ENCODE measurements at places on chromosomes 16 and 17. TPM values are rescaled to one million over a fixed set of nuclear protein-coding genes. Genes with fewer than 3 reads are reported as not detected.
A peak's percentile ranks its signal among the peaks of the same experiment; 100 is the strongest.

CNTNAP4 gene
- total RNA-seq = not detected

TEKT1 gene
- not detected for total RNA-seq

TM4SF5 gene
- not detected for total RNA-seq

AHSP gene
- total RNA-seq = not detected

KRTAP4-9 gene
- total RNA-seq = not detected

TMIGD1 gene
- total RNA-seq = not detected

CDC6 gene
- total RNA-seq = 6.8 TPM

ASGR1 gene
- 5.4 TPM for total RNA-seq

OR2C1 gene
- total RNA-seq = not detected

KRTAP1-1 gene
- not detected for total RNA-seq

DNA sequence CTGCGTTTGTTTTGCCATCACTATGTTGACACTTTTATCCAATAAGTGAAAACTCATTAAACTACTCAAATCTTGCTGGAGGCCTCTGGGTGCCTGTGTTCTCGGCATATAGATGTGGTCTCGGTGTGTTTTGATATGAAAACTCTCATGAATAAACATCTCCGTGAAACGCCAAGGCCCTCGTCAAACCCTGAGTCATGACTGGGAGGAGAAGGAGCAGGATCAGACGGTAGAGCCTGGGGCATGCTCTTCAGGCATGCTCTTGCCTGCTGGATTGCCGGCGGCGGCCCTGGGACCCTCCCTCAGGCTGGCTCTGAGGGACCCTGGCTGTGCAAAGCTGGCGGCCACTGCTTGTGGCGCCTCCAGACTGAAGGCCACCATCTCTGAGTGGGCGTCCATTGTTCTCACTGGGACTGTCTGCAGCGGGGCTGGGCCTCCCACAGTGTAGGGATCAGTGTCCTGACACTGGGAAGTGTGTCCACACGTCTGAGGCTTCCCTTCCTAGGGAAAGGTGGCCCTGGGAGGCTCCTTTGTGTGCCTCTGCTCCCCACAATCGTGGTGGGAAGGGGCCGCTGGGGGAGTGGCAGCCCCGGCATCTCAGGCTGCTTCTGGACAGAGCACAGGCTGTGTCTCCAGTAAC is 1.7 kb upstream of the NPB start:
- H3K4me1 ChIP-seq = peaks cover 13% of the 10 kb centered on the region
- H3K36me3 ChIP-seq = peaks cover 41% of the 10 kb centered on the region
- DNase-seq = no peak

GRCh38 chr16:84500531-84500930 is 3.9 kb downstream of the MEAK7 start:
- peaks cover 10% of the 10 kb centered on the region for H3K36me3 ChIP-seq
- no peak overlapping the region for H3K4me3 ChIP-seq
- no peak for DNase-seq
- no peak overlapping the region for H3K27ac ChIP-seq

DNA sequence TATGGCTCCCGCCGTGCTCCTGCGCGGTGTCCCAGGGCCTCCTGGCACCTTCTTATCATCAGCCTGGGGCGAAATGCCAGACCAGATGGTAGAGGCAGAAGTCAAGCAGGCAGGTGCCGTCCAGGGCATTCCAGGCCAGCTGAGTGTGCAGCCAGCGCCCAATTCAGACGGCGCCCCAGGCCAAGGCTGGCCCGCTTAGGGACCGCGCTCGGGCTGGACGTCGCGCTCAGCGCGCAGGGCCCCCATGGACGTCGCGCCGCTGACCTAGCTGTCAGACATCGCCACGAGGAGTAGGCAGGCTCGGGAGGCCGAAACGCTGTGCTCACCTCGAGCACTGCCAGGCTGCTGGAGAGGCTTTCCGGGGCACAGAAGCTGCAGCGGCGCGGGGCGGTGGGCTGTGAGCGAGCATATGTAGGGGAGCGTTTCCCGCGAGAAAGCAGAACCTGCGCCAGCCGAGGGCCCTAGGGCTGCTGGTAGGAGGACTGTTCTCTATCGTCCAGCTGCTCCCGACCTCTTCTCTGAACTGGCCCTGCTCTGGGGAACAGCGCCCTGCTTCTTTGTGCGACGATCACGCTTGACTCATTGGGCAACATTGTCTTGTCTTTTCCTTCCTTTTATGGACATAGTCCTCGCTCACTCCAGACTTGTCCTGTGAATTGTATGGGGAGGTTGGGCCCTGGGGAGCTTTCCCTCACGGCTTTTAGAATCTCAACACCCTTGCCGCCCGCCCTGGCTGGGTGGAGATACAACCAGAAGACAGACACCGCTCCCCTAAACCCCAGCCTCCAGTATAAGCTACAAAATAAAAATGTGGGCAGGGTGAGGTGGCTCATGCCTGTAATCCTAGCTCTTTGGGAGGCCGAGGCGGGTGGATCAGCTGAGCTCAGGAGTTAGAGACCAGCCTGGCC is 8.4 kb upstream of the CA4 start:
- peaks cover 36% of the 10 kb centered on the region for H3K4me1 ChIP-seq
- no peaks in the 10 kb centered on the region for H3K36me3 ChIP-seq
- peaks cover 12% of the 10 kb centered on the region for H3K27me3 ChIP-seq
- H3K27ac ChIP-seq = no peak overlapping the region

GRCh38 chr17:40350689-40351358 is 13.7 kb downstream of the GJD3 start:
- H3K27ac ChIP-seq = no peak overlapping the region
- H3K36me3 ChIP-seq = peaks cover 23% of the 10 kb centered on the region
- DNase-seq = no peak
- H3K4me1 ChIP-seq = peaks cover 56% of the 10 kb centered on the region
- H3K4me3 ChIP-seq = no peak overlapping the region
- no peaks in the 10 kb centered on the region for H3K27me3 ChIP-seq

DNA sequence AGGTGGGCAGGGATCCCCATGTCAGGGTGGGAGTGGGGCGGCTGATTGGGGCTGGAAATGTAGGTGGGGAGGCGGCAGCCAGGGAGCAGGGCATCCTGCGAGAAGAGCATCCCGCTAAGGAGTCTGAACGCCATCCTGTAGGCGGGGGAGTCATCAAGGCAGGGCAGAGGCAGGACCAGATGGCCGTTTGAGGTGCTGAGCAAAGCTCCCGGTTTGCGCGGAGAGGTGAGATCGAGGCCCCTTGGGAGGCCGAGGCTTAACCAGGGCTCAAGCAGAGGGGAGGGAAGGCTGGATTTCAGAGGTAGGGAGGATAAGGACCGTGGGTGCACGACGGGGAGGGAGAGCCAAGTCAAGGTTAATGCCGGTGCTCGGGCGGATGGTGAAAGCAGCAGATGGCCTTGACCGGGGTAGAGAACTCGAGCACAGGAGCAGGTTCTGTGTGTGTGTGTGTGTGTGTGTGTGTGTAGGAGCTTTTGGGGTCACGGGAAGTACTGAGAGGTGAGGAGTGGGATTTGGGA is 472 bp upstream of the NME2 start:
- peaks cover 14% of the 10 kb centered on the region for H3K4me1 ChIP-seq
- no peak for DNase-seq
- H3K4me3 ChIP-seq = peak overlapping the region; percentile 99
- H3K27me3 ChIP-seq = no peaks in the 10 kb centered on the region
- peak overlapping the region; percentile 97 for H3K27ac ChIP-seq

GRCh38 chr16:71552698-71553503 is 24.0 kb downstream of the TAT start:
- DNase-seq = no peak
- H3K27me3 ChIP-seq = no peaks in the 10 kb centered on the region
- no peak overlapping the region for H3K4me3 ChIP-seq
- no peaks in the 10 kb centered on the region for H3K36me3 ChIP-seq
- H3K27ac ChIP-seq = no peak overlapping the region
- no peaks in the 10 kb centered on the region for H3K4me1 ChIP-seq

- H3K4me1 ChIP-seq = peaks cover 50% of the 10 kb centered on the region
- no peaks in the 10 kb centered on the region for H3K36me3 ChIP-seq
- no peak for DNase-seq
- peak overlapping the region; percentile 42 for H3K4me3 ChIP-seq
- peaks cover 13% of the 10 kb centered on the region for H3K27me3 ChIP-seq
Measured at GRCh38 chr17:76075364-76076145, 974 bp downstream of the GALR2 start.

DNA sequence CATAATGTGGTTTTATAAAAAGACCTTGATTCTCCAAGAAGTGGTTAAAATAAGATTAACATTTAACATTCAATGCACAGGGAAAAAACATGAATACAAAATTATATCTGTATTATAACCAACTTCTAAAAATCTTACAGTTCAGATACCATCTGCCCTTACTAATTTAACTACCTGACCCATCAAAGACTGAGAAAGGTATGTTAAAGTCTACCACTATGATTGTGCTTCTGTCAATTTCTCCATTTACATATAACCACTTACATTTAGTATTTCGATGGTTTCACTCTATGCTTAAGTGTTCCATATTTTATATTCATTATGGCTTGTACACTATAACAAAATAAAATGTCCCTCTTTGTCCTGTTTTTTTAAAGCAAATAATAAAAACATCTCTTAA is 14.6 kb downstream of the AP1G1 start:
- H3K4me1 ChIP-seq = peaks cover 15% of the 10 kb centered on the region
- H3K27me3 ChIP-seq = no peaks in the 10 kb centered on the region
- H3K4me3 ChIP-seq = no peak overlapping the region
- H3K36me3 ChIP-seq = peaks cover 10% of the 10 kb centered on the region
- H3K27ac ChIP-seq = no peak overlapping the region

- H3K27ac ChIP-seq = no peak overlapping the region
- no peaks in the 10 kb centered on the region for H3K36me3 ChIP-seq
Measured at GRCh38 chr17:41664587-41665565, 23.8 kb upstream of the EIF1 start.

DNA sequence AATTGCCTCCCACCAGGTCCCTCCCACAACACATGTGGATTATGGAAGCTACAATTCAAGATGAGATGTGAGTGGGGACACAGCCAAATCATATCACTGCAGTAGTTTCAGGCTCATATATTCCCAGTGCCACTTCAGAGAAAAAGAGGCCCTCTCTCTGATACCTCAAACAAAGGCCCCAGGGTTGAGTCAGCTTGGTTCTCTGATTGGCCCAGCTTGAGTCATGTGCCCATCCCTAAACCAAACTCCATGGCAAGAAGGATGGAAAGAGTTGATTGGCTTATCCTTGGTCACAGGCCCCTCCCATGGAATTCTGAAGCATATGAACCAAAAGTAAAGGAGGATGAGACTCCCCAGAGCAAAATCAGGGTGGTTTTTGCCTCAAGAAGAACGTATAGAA is 75.9 kb upstream of the IRX6 start:
- H3K4me3 ChIP-seq = no peak overlapping the region
- no peak overlapping the region for H3K27ac ChIP-seq
- no peaks in the 10 kb centered on the region for H3K36me3 ChIP-seq

GRCh38 chr16:67651847-67652246 is 6.9 kb downstream of the CARMIL2 start:
- H3K4me1 ChIP-seq = peaks cover 16% of the 10 kb centered on the region
- H3K36me3 ChIP-seq = peaks cover 3% of the 10 kb centered on the region
- DNase-seq = no peak
- peaks cover 6% of the 10 kb centered on the region for H3K27me3 ChIP-seq
- no peak overlapping the region for H3K27ac ChIP-seq

GRCh38 chr17:29592850-29593551 is at the start of gene ANKRD13B:
ANKRD13B (plus strand) TSS chr17:29593132; CDS start chr17:29593622, 490 bp downstream.
- H3K27me3 ChIP-seq = no peaks in the 10 kb centered on the region
- H3K36me3 ChIP-seq = no peaks in the 10 kb centered on the region
- peak within 1 kb of the TSS; percentile 79 for H3K4me3 ChIP-seq
- no peak for DNase-seq
- H3K27ac ChIP-seq = peak within 1 kb of the TSS; percentile 84

Measured in thoracic aorta (tissue), 2 donors.